ENCODE measurements at places on chromosomes 1 and 21. TPM values are rescaled to one million over a fixed set of nuclear protein-coding genes. Genes with fewer than 3 reads are reported as not detected.
A peak's percentile ranks its signal among the peaks of the same experiment; 100 is the strongest.

GRCh38 chr1:45622524-45623394, 1.1 kb downstream of the CCDC17 start:
- DNase-seq: no peak

GRCh38 chr1:61472876-61473275, 252.1 kb downstream of the TM2D1 start:
- DNase-seq: no peak

- DNase-seq: no peak
Measured at GRCh38 chr1:114794038-114794437, 13.6 kb upstream of the SIKE1 start.

GRCh38 chr21:34613679-34614627, 960 bp downstream of the RCAN1 start:
- no peak for DNase-seq

- DNase-seq: no peak
Measured at GRCh38 chr1:212600980-212601379, 7.6 kb upstream of the ATF3 start.

DNA sequence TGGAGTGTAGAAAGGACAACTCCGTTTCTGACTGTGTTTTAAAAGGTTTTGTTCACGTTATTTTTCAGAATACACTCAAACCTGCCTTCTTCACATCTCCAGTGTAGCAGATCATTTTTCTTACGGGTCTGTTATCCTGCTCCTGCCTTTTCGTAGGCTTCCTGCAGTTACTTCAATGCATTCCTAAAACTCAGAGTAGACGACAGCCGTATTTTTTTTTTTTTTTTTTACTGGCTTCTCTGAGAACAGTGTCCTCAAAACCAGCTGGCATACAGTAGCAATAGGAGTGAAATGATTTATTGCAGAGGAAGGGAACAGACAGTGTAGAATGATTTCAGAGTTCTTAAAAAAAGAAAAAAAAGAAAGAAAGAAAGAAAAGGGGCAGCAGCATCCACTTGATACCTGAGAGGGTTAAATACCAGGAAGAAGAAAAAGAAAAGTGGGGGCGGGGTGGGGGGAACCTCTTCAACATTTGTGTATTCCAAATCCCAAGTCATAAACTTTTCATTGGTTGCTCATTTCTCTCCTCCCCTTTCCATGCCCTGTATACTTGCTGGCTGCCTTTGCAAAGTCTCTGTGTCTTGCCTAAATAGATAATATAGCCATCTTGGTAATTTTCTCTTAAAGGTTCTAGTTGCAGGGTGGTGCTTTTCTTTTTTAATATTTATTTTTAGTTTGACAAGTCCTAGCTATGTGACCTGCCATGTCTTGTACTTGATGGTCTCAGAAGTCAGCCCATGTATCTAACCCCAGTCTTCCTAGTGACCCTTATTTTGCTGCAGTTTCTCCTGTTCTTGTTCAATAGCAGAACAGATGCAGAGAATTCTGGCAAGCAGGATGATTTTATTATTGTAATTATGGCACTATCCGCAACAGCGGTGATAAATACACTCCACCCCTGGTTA, 2.8 kb downstream of the TGFB2 start:
- no peak for DNase-seq

DNA sequence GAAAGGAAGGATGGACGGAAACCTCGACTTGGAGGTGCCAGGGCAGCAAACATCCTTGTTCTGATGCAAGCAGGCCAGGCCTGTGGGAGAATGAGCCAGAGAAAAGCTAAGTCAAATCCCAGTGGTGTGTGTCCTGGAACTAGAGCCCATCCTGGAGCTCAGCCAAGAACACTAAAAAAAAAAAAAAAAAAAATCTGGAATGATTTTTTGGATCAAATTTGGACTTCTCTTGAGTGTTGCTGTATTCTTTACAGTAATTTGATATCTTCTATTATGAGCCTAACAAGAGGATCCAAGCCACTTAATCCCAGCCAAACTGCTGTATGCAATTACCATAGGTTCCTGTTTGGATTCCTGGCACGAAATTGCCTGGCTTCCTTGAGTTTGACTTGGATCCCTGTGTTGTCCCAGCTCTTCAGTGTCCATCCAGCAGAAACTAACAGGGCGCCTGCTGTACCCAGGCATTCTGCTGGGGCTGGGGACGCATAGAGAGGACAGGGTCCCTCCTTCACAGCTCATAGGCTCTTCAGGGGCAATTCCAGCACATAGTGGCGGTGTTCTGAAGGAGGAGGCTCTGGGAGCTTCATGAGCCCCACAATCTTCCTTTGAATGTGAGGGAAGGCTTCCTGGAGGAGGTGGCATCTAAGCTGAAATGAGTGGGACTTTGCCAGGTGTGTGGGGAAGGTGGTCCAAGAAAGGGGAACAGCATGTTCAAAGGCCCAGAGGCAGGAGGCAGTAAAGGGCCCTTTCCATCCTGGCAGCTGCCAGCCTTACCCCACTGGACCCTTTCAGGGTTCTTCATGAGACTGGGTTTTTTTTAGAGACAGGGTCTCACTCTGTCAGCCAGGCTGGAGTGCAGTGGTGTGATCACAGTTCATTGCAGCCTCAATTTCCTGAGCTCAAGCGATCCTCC, 24.7 kb downstream of the EPHX1 start:
- no peak for DNase-seq

- DNase-seq: peak; percentile 82
Measured at GRCh38 chr1:201447903-201448871, 20.8 kb downstream of the PHLDA3 start.

- DNase-seq: no peak
Measured at GRCh38 chr1:55333461-55333860, 118.3 kb upstream of the USP24 start.

- DNase-seq: no peak
Measured at GRCh38 chr1:182713939-182714338, 29.6 kb upstream of the RGS8 start.

GRCh38 chr1:3061981-3062615, 6.9 kb upstream of the PRDM16 start:
- no peak for DNase-seq

DNA sequence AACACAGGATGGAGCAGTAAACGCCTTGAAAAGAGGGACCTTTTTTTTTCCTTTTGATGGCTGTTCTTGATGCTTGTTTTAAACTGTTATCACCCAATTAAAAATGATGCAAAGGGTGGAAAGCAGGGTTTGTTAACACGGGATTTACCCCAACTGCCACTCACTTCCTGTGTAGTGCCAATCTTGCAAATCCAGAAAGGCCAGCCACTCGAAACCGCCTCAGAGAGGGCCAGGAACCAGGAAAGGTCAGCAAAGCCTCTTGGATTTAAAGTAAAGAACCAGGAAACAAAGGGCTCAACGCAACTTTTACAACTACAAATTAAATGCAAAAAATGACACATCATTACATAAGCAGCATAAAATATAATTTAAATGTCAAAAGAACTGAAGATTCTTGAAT, 347.4 kb downstream of the PDE4B start:
- DNase-seq: peak; percentile 47

- peak; percentile 39 for DNase-seq
Measured at GRCh38 chr1:47696737-47697441, 259.0 kb downstream of the FOXD2 start.

GRCh38 chr1:70896224-70896623, 151.4 kb downstream of the PTGER3 start:
- DNase-seq: no peak

The TOMM40L gene
- total RNA-seq: 21.4 TPM

The CNR2 gene
- 3.4 TPM for total RNA-seq

The ZNF683 gene
- total RNA-seq: not detected

The KRTAP12-2 gene
- not detected for total RNA-seq

The UBL4B gene
- not detected for total RNA-seq

Measured in transverse colon (tissue), 4 donors.